Stimulated activated CD8-positive, alpha-beta memory T cell treated with anti-CD3 and anti-CD28 coated beads, Interleukin-15, amount 100 ng/mL, for 1 hour (primary cell): ENCODE measurements at places on chromosomes 6 and 20.

- no peak for DNase-seq
Observed at GRCh38 chr20:38357653-38358207, 11.4 kb downstream of the LBP start.

GRCh38 chr6:45854149-45854742 is 161.4 kb downstream of the CLIC5 start:
- DNase-seq: no peak

DNA sequence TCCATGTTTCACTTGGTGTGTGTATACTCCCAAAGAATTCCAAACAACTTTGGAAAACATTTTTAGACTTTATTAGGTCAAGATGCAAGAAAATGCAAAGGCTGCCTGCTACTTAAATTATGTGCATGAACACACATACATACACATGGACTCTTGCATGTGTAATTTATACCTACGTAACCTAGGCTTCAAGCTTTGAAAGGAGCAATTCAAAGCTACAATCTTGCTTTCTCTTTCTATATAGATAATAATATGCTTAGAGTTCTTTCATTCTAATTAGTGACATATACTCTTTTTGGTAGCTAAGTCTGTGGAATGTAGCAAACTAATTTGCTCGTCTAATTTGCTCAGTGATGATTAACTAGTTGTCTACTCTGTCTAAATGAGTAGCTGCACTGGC is 146.5 kb downstream of the EPHA7 start:
- DNase-seq: no peak

GRCh38 chr6:37456816-37457560 is 24.0 kb downstream of the CMTR1 start:
- no peak for DNase-seq

DNA sequence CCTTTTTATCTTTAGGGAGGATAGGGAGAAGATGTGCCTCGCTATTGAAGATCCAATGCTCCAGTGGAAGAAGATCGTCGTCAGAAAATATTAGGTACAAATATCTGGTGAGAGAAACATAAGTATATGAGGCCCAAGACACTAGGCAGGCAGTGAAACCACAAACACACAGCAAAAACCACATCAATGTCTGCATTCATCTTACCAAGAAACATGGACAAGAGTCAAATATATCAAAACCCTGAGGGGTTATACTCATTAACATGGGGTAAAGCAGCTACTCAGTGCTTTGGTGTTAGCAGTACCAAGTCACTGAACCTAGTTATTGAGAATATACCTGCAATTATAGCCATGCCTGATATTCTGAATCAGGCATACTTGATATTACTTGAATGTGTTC is 101.4 kb upstream of the FAM184A start:
- DNase-seq: no peak

- no peak for DNase-seq
Observed at GRCh38 chr6:25050356-25050755, 114.6 kb upstream of the RIPOR2 start.
